ENCODE measurements at places on chromosomes 12 and 14.

GRCh38 chr14:73457041-73457923, 1.1 kb downstream of the NUMB start:
- peak; percentile 13 for DNase-seq

- DNase-seq = peak; percentile 88
These were observed 86.3 kb upstream of the USP44 start for GRCh38 chr12:95637471-95638155.

DNA sequence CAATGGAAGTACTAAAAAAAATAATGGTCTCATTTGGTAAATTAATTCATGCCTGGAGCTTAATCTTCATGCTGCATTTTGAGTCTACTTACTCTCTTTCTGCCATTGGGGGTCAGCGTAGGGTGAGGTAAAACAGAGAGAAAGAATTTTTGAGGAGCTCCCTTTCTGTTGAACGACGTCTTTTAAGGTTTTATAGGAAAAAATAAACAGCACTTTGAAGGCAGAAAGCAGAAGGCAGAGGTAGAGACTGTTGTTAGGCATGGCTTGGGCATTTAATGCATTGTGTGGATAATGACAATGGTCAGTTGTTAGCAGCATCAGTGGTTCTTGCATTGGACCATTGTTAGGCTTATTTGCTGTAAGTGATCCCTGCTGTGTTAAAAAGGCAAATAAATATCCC, 557.2 kb upstream of the STXBP6 start:
- no peak for DNase-seq

DNA sequence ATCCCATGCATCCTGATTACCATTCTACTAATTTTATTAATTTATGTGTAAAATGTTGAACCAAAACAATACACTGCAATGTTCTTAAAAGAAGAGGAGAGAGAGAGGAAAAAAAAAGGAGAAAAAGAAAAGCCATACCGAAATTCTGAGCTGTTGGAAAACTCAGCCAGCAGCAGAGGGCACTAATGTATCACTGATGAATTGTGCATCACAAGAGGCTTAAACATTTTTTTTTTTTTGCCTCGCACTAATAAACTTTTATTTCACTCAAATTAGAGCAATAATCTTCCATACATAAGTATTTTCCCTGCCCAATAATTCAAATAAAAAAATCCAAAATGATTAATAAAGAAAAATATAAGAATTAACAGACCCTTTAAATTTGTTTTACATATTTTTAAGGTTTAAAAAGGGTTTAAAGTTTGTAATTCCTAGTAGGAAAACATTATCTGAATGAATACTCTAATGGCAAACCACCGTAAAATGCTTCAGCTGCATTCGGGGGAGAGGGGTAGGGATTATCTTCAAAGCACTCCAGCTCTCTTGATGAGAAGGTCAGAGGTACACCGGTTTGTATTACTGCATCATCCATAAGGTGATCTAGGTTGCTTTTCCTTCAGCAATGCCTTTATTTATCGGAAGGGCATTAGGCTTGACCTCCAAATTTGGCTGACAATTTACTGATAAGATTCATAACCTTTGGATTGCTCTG, 41.9 kb downstream of the ATP23 start:
- peak; percentile 62 for DNase-seq
